ENCODE measurements at places on chromosomes 16 and 17.

GRCh38 chr17:73191443-73192205 is 1.2 kb upstream of the COG1 start:
- DNase-seq, result peak; percentile 87

GRCh38 chr17:80941171-80941570 is 50.5 kb upstream of the CHMP6 start:
- no peak for DNase-seq

DNA sequence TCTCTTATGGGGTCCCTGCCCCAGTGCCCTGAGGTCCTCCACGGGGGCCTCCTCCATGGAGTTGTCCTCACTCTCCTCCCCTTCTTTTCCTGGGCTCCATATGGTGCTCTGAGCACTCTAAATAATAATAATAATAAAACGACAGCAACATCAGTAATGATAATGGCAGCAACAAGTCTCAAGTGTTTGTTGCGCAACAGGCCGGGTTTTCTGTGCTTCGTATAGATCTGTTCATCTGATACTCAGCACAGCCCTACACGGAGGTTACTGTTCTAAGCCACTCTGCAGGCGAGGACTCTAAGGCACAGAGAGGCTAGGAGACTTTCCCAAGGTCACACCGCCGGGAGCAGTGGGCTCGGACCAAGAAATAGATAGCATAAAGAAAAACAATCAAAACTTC is 13.7 kb downstream of the CIBAR2 start:
- DNase-seq, result no peak

- no peak for DNase-seq
Observed at GRCh38 chr17:9175700-9176467, 154.6 kb downstream of the NTN1 start.

GRCh38 chr17:2174468-2175293 is 119.8 kb downstream of the HIC1 start:
- no peak for DNase-seq

DNA sequence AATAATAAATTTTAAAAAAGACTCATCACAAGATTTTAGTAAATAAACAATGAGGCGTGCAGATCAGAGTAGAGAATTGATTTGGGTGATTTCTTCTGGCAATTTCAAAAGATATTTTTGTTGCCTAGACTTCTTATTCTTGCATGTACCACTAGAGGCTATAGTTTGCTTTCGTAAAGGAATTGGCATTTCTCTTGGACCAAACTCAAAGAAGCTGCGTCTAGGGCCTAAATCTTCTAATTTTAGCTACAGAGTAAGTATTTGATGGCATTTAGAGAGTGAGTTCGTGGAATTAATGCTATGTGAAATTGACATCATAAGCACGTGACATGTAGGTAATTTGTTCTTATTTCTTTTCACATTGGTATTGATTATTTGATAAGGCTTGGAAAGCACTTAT is 24.4 kb upstream of the ABCC11 start:
- DNase-seq, result no peak

GRCh38 chr16:58345574-58346354 is 46.5 kb upstream of the GINS3 start:
- peak; percentile 11 for DNase-seq

DNA sequence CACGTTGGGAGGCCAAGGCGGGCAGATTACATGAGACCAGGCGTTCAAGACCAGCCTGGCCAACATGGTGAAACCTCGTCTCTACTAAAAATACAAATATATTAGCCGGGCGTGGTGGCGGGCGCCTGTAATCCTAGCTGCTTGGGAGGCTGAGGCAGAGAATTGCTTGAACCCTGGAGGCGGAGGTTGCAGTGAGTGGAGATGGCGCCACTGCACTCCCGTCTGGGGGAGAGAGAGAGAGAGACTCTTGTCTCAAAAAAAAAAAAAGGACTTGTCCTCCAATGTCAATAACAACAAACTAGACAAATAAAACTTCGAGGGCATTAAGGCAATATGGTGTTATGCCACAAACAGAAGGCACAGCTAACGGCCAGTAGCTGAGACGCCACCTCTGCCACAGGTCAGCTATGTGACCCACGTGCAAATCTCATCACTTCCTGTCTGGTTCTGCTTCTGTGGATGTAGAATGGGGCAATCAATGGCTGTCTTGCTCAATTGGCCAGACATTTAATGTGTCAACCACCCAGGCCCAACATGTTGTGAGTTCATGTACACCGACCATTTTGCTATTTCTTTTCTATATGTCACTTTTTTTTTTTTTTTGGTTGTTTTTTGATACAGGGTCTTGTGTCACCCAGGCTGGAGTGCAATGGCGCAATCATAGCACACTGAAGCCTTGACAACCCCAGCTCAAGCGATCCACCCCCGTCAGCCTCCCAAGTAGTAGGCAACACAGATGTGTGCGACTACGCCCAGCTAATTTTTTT is 834 bp upstream of the TXNDC11 start:
- peak; percentile 43 for DNase-seq

- no peak for DNase-seq
Observed at GRCh38 chr17:63066158-63066813, 100.3 kb downstream of the TANC2 start.

DNA sequence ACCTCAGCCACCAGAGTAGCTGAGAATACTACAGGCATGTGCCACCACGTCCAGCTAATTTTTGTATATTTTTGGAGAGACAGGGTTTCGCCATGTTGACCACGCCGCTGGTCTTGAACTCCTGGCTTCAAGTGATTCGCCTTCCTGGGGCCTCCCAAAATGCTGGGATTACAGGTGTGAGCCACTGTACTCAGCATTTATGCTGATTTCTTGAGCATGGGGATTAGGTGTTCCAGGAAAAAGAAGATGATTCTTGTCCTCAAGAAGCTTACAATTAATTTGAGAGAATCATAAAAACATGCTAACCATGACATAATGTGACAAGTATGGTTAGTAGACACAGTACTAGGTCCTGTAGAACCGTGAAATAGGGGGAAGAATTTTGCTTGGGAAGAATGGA is 30.9 kb downstream of the NACA2 start:
- no peak for DNase-seq

DNA sequence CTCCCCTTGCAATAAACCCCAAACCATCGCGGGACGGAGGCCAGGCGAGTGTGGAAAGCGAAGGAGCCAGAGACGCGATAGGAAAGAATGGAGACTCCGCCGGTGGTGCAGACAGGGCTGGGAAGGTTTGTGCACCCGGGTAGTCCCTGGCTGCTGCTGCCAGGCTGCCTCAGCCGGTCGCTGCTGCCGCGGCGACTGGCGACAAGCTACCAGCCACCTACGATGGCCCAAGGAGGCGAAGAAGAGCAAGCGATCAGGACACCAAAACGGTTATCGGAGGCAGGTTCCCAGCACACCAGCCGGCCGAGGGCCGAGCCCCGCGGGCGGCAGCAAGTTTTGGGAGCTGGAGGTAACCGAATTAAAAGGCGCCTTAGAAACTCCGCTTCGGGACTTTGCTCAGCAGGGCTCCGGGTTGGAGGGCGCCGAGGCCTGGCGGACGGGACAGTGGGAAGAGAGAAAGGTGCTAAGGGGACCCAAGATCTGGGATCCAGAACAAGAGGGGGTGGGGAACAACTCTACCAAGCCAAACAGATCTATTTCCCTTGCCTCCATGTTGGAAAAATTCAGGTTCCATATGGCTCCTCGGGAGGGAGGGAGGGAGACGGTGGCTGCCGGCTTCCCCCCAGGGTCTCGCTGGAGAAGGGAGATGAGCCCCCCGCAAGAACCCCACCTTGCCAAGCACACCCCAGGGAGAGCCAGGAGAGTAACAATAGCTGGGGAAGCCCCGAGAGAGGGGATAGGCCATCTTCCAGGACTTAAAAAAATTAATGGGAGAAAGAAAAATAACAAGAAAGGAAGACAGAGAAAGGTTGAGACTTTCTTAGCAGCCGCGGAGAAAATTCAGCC is 9.7 kb upstream of the HOXB2 start:
- no peak for DNase-seq

DNA sequence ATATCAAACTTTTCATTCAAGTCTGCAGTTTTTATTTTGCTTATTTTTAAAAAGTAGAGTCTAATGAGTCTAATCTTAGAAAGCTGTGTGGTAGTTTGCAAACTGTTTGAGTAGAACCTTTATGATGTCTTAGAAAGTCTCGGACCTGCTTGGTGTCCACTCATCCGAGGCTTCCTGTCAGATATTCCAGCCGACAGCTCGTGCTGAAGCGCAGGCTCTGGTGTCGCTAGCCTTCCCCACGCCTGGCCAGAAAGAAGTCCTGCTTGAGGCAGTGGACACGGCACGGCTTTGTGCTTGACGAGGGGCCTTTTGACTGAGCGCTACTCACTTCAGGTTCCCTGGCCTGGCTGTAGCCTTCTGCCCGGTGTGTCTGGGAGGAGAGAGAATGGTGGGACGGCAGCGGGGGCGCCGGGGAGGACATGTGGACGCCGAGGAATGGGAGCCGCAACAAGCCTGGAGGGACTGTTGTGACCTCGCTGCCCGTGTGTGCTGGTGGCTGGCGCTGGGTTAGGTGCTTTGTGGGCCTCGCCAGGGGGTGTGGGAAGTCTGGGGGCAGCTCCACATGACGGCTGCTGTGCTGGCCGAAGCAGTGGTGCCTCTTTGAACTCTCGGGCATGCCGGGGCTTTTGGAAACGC is 33.5 kb downstream of the BANP start:
- no peak for DNase-seq
